ENCODE measurements at places on chromosomes 12 and 14.

DNA sequence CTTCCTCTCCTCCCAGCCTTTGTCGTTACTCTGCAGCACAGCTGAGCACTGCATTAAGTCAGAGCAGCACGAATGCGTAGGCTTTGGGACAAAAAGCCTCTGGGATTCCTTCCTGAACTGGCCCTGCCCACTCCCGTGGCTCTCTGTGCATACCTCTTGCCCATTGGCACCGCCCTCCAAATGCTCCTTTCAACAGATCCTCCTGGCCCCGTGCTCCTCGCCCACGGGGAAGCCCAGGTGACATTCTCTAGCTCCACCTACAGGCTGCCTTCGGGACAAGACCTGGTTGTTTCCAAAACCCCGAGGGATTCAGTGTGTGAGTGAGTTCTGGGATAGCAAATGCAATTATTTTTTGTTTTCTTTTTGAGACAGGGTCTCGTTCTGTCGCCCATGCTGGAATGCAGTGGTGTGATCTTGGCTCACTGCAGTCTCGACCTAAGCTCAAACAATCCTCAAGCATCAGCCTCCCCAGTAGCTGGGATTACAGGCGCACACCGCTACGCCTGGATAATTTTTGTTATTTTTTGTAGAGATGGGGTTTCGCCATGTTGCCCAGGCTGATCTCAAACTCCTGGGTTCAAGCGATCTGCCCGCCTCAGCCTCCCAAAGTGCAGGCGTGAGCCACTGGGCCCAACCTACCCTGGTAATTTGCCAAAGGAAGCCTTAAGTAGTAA is 17.9 kb upstream of the TDRD9 start:
- peak overlapping the region; percentile 38 for H3K4me3 ChIP-seq
- peak overlapping the region; percentile 86 for H3K27ac ChIP-seq
- peak; percentile 97 for DNase-seq
- H3K4me1 ChIP-seq = peaks cover 4% of the 10 kb centered on the region
- no peaks in the 10 kb centered on the region for H3K27me3 ChIP-seq

- DNase-seq = no peak
- H3K36me3 ChIP-seq = no peaks in the 10 kb centered on the region
- H3K4me3 ChIP-seq = no peak overlapping the region
- peaks cover 64% of the 10 kb centered on the region for H3K4me1 ChIP-seq
Measured at GRCh38 chr12:86331012-86331411, 74.8 kb upstream of the MGAT4C start.

DNA sequence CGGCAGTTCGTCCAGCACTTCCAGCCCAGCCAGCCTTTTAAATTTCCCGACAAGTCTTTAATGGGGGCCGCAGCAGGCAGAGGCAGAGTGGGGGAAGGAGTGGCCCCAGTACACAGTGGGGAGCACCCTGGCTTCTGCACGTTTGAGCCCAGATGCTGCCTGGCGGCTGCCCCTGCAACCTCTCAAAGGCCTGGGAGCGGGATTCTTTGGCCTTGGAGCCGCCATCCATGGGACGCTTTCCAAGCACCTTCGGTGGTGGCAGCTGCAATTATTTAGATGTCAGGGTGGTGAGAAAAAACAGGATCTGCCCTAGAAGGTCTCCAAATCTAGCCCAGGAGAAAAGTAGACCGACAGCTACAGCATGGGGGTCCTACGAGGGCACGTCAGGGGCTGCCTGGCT is 46.0 kb downstream of the FAM222A start:
- DNase-seq = no peak
- H3K4me3 ChIP-seq = no peak overlapping the region
- no peaks in the 10 kb centered on the region for H3K36me3 ChIP-seq
- no peaks in the 10 kb centered on the region for H3K27me3 ChIP-seq
- H3K27ac ChIP-seq = no peak overlapping the region

- no peaks in the 10 kb centered on the region for H3K27me3 ChIP-seq
- H3K4me1 ChIP-seq = no peaks in the 10 kb centered on the region
- H3K4me3 ChIP-seq = no peak overlapping the region
- no peak overlapping the region for H3K27ac ChIP-seq
Measured at GRCh38 chr14:105214324-105214915, 33.3 kb upstream of the NUDT14 start.

DNA sequence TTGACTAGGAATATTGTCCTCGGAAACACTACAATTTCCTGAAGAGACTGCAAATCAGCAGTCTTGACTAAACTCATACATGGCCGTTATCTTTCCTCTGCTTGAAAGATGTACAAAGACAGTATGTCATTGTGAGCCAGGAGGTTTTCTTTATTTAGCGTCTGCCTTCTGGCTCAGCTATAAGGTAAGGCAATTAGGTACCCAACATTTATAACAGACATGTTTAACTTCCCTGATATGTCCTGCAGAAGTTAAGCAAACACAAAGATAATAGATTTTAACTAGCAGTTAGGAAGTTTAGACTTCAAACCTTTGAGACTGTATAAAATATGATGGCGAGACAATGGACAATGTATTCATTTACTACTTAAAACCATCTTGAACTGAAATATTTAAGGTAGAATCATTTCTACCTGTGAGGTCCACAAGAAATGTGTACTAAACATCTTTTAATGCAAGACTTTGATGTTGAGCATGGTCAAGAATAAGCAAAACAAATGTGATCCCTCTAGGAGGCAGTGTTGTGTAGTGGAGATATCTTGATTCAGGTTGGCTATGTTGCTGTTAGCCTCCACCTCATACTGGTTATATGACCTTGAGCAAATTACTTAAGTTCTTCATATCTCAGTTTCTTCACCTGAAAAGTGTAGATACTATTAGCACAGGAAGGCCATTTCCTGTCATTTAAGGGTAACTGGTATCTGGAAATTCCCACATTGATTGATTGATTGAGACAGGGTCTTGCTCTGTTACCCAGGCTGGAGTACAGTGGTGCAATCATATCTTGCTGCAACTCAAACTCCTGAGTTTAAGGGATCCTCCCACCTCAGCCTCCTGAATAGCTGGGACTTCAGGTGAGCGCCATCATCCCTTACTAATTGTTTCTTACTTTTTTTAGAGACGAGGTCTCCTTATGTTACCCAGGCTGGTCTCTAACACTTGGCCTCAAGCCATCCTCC is 96.3 kb upstream of the EEA1 start:
- H3K27me3 ChIP-seq = no peaks in the 10 kb centered on the region
- H3K4me3 ChIP-seq = no peak overlapping the region
- H3K27ac ChIP-seq = no peak overlapping the region
- DNase-seq = peak; percentile 69
- H3K36me3 ChIP-seq = no peaks in the 10 kb centered on the region

DNA sequence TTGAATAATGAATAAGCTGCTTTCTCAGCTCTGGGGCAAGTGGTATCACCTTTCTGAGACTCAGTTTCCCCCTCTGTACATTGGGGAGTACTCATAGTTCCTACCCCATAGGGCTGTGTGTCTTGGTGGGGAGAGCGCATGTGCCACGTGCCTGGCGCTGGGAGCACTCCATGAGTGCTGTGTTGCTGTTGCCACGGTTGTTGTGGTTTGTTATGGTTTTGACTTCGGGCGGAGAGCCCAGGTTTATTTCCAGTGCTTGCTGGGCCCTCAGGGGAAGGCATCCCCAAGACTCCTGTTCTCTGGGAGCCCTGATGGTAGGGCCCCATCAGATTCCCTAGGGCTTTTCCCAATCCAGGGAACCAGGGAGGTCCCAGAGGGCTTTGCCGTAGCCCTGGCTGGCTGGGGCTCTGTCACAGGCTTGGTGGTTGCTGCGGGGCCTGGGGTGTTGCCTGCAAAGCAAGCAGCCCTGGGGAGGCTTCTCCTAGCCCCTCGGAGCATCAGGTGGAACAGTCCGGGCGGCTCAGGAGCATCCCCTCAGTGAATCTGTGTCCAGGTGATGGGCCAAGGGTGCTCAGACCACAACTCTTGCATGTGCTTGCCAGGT is 18.6 kb downstream of the SH2B3 start:
- peaks cover 6% of the 10 kb centered on the region for H3K36me3 ChIP-seq
- H3K27ac ChIP-seq = peak overlapping the region; percentile 59
- H3K4me1 ChIP-seq = peaks cover 29% of the 10 kb centered on the region
- no peaks in the 10 kb centered on the region for H3K27me3 ChIP-seq
- DNase-seq = no peak

DNA sequence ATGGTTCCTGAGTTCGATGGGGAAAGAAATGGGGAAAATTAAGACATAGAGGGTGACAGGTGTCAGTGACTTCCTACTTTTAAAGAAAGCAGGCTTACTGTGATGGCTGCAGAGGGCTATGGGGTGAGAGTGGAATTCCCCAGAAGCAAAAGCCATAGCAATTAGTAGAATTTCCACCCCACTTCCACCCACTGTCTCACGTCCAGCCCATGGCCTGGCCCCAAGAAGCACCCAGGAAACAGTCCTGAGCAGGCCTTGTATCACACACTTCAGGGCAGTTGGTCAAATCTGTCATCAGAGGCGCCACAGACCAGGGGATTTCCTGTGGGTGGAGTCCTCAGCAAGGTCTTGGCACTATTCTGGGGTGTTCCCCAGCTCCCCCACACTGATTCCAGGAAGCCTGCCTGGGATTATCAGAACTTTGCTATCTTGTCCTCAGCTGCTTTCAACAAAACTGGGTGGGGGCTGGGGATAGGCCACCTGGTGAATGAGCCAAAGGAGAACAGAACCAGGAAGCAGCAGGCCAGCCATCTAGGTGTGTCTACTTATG is 120.1 kb upstream of the CCND2 start:
- DNase-seq = no peak
- no peaks in the 10 kb centered on the region for H3K27me3 ChIP-seq
- H3K36me3 ChIP-seq = no peaks in the 10 kb centered on the region
- no peak overlapping the region for H3K4me3 ChIP-seq
- H3K27ac ChIP-seq = no peak overlapping the region
- H3K4me1 ChIP-seq = peaks cover 27% of the 10 kb centered on the region

DNA sequence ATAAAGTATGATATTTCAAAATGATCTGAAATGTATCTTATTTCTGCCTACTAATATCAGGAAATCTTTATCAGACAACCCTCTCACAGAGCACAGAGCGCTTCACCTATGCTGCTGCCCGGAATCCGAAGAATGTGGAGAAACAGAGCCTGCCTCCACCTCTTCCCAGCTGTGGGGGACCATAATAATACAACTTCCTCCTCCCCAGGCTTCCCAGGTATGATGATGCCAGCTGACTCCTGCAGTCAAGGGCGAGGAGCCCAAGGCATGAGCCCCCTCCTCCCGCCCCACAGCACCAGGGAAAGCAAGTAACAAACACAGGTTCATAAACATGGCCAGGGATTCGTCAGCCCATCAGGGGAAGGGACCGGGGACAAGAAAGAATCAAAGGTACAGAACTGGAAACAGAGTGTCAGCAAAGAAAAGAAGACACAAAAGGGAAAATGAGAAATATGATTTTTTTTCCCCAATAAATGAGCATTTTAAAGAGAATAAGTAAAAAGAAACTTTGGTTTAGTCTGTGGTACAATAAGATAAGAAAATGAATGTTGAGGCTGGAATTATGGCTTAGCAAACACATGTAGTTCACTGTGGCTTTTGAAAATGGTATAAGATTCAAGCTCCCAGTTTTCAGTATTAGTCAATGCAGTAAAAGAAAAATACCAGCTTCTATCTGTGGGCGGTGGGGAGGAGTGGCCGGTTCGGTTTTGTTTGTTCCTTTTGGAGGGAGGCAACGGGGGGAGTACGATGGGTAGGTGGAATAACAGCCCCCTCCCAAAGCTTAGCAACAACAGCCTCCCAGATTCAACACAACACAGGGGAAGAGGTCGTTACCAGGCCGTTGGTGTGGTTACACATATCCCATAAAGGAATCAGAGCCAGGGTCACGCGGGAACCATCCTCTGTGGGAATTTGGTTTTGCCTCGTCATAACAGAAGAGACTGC is 68.3 kb downstream of the SETD3 start:
- peaks cover 66% of the 10 kb centered on the region for H3K4me1 ChIP-seq
- H3K4me3 ChIP-seq = peak overlapping the region; percentile 22
- no peaks in the 10 kb centered on the region for H3K36me3 ChIP-seq

DNA sequence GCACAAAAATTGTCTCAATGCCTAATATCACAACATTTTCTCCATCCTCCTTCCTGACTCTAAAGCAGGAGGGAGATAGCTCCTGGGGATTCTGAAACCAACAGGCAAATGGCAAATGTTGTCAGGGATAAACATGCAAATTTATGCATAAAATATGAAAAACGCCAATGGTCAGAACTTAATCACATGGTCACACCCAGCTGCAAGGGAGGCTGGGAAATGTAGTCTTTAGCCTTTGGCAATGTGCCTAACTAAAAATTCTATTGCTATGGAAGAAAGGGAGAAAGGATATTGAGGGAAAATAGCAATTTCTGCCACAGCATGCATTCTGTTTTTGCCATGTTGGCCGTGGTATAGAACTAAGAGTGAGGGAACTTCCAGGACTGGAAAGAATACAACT is 11.7 kb upstream of the OASL start:
- H3K4me3 ChIP-seq = no peak overlapping the region
- no peaks in the 10 kb centered on the region for H3K4me1 ChIP-seq
- DNase-seq = no peak
- no peaks in the 10 kb centered on the region for H3K27me3 ChIP-seq
- H3K36me3 ChIP-seq = no peaks in the 10 kb centered on the region

DNA sequence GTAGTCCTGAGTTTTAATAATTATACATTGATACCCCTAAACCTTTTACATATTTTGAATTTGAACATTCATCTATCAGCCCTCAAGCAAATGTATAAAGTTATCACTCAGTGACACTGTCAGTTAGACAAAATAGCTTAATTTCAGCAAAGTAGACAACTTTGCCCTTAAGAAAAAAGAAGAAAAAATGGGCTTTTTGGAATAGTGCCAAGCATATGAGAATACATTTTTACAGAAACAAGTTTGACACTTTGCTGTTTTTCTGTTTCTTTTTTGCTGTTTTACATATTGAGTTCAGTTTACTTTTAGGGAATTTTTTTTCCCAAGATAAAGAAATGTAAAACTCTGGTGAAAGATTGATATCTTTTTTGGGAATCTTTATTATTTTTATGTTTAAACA is 14.3 kb downstream of the TBK1 start:
- H3K36me3 ChIP-seq = peaks cover 28% of the 10 kb centered on the region
- H3K4me3 ChIP-seq = no peak overlapping the region
- no peak for DNase-seq
- no peaks in the 10 kb centered on the region for H3K4me1 ChIP-seq
- no peak overlapping the region for H3K27ac ChIP-seq
- no peaks in the 10 kb centered on the region for H3K27me3 ChIP-seq
